ENCODE measurements at places on chromosomes 7 and 10.

- no peak for DNase-seq
Observed at GRCh38 chr7:107902381-107902780, 11.4 kb downstream of the DLD start.

- no peak for DNase-seq
Observed at GRCh38 chr7:159115601-159116501, 28.8 kb downstream of the VIPR2 start.

DNA sequence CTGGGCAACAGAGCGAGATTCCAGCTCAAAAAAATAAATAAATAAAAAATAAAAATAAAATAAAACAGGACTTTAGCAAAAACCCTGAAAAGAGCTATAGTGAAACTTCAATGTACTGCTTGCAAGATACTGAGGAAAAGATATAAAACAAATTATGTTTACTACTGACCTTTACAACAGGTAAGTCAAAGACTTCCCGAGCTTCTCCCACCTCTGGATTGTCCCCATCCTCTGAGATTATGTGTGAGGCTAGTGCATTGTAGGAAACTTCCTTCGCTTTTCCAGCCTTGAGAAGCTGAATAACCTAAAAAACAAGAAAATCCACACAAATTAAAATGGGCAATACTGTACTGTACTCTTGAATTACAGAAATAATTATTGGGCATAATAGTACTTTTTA, 4.4 kb downstream of the PAXIP1 start:
- no peak for DNase-seq

DNA sequence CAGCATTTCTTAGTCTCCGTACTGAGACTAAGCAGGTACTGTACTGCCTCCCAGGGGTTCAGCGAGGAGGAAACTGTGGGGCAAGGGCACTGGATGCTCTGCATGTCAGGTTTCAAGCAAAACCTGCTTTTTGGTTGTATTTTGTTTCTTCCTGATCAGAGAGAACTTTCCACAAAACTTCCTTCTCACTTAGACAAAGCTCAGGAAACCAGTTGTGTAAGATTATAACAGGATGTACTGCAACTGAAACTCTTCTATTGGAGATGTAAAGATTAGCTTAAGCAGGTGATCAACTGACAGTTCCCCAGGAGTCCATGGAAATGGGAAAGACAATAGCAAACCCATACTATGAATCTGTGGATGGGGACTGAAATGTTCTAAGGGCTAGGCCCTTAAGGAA, 67.3 kb downstream of the PLCE1 start:
- no peak for DNase-seq

GRCh38 chr7:112668561-112668960, 121.6 kb downstream of the TMEM168 start:
- DNase-seq, result no peak

DNA sequence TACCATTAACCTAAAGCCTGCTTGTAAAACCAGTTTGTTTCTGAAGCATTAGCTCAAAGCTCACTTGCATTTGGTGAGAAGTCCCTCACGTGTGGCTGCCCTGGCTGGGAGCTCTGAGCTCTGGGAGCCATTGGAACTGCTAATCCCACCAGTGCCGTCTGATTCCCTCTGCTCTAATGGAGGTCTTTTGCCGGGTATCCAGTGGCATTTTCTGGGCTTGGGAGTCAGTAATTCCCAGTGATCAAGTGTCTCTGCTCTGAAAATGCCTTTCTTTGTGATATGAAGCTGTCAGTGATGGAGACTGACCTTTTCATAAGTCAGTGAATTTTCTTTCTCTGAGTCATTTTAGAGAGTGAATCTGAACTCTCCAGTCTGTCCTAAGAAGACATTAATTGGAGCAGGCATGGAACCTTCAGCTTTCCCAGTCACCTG, 36.9 kb upstream of the FAM20C start:
- no peak for DNase-seq

GRCh38 chr7:80921130-80921529, 2.3 kb upstream of the SEMA3C start:
- DNase-seq, result no peak

GRCh38 chr7:138750473-138750872, 47.3 kb upstream of the TMEM213 start:
- DNase-seq, result no peak

- no peak for DNase-seq
Observed at GRCh38 chr10:128992770-128993169, 474.3 kb upstream of the MGMT start.

DNA sequence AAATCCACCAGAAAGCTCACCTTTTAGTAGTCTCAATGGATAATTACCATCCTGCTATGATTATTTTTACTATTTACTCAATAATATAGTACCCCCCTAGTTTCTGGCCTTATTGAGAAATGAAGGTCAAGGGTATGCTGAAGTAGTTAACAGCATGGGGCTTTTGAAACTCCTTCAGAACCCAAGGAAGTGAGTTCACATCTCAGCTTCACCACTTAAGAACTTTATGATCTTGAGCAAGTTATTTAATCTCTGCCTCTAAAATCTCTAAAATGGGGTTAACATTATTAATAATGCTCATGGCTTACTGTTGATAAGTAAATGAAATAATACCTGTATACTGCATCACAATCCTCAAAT, 5.8 kb downstream of the MTPN start:
- DNase-seq, result peak; percentile 58

Measured in MV-4-11 (cell line).